ENCODE measurements at places on chromosomes 16 and 17.

GRCh38 chr17:2361010-2361760 is 23.9 kb downstream of the SGSM2 start:
- DNase-seq = no peak

- DNase-seq = peak; percentile 61
Observed at GRCh38 chr16:526181-527014, 1.1 kb upstream of the CAPN15 start.

DNA sequence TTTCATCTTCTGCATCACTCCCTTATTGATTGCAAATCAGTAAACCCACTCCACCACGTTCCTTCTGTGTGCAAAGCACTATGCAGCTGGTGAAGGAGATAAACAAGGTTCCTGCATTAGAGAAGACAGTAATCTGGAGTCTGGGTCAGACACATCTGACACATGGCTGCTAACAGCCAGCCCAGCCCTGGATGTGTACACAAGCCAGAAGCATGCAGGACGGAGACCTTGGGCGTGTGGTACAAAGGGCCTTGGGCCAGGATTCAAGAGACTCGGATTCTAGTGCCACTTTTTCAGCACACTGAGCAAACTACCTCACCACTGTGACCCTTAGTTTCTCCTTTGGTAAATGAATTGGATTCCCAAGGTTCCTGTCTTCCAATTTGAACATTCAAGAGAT is 86.6 kb upstream of the DNAH9 start:
- no peak for DNase-seq

DNA sequence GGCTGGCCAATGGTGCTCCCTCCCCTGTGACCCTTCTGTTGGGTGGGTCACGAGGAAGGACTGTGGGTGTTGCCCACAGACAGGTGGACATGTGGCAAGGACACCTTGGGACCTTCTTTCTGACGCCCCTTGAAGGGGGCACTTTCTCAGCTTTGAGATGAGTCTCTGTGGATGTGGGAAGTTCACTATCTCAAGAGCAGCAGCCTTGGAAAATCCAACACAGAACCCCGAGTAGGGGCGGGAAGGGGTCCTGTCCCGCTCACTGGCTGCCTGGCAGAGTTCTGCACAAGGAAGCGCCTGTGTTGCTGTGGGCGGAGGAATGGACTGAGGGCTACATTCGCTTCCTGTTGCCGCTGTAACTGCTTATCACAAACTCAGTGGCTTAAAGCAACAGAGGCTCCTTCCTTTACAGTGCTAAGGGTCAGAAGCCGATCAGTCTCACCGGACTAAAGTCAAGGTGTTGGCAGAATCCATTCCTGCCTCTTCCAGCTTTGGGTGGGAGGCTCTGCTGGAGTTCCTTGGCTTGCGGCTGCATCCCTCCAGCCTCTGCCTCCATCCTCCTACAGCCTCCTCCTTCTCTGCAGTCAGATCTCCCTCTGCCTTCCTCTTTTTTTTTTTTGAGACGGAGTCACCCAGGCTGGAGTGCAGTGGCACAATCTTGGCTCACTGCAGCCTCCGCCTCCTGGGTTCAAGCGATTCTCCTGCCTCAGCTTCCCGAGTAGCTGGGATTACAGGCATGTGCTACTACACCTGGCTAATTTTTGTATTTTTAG is 305.2 kb downstream of the SEC14L1 start:
- DNase-seq = peak; percentile 70

GRCh38 chr16:2530629-2531318 is 434 bp downstream of the CEMP1 start:
- no peak for DNase-seq

DNA sequence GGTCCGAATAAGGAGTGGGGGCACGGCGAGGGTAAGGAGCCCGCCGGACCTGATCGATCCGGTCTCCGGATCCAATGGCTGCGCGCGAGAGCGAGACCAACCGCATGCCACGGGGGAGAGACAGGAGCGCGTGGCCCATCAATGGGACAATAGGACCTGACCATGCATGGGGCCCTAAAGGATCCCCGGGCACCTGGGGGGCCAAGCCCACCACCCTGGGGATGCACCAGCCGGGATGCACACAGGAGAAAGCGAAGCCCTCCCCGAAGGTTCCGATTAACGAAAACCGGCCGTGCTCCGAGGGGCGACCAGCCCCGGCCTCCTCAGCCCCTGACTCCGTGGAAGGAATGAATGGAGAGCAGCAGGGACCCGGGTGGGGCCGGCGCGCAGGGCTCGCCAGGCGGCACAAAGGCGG is 525 bp downstream of the JPT1 start:
- DNase-seq = peak; percentile 59

DNA sequence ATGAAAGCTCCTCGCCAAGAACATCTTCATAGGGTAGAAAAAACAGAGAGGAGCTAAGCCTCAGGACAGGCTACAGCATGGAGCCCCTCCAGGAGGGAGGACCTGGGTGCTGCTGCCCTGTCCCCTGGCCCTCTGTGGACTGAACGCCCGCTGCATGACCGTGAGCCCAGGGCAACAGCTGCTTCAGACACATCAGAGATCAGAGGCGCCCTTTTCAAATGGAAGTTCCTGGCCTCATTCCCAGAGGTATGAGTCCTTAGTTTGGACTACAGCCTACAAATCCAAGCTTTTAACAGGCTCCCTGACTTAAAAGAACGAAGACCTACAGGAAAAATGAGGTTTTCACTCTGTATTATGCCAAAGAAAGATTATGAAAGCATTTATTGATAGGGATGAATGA is 48.5 kb downstream of the ZNF18 start:
- no peak for DNase-seq

DNA sequence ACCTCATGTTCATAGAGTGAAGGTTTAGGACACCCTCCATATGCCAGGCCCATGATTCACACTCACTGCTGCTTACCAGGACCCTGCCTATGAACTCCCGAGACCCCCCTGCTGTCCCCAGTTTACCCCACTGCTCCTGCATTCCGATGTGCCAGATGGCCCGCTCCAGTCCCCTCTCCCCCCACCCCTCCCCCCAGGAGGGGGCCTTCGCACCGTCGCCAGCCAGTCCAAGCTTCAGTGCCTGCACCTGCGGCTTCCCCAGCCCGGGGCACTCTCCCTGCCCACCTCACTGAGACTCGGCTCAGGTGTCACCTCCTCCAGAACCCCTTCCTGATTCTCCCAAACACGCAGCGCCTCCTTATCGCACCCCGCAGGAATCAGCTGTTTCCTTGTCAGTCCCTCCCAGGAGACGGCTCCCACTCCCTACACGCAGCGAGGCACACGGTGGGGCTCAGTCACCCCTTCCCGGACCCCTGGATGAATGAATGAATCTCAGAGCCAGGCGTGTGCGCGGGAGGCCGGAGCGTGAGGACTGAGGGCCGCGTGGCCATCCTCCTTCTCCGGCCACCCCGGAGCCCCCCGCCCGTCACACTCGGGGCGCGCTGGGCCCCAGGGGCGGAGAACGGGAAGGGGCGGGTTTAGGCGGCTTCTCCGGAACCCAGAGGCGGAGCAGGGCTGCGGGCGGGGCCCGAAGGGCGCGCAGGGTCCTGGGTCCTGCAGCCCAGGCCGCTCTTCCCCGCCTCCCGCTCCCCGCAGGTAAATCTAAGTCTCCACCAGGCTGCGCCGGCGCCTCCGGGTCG is 1.6 kb downstream of the MYO1C start:
- peak; percentile 54 for DNase-seq

DNA sequence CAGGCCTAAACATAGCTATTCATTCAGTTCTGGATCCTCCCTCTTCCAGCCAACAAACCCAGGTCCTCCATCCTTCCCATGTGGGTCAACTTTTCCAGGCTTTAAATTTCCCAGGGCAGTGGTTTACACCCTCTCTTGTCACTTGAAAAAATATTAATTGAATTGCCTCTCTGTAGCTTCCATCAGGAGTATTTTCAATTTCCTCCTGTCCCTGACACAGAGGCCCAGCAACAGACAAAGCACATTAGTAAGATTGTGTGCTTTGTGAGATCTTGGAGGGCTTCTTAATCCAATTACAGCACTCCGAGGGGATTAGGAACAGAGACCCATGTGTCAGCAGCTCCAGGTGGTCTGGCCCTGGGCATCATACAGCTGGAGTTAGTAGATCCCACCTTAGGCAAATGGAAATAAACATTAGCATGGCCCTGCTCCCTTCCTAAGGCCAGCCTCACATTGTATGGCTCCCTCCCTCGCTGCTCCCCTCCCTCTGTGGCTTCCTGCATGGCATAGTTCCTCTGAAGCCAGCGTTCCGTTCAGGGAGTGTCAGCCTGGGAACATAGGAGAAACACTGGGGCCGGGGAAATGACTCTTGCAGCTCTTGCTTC is 132.7 kb upstream of the HSBP1 start:
- no peak for DNase-seq

DNA sequence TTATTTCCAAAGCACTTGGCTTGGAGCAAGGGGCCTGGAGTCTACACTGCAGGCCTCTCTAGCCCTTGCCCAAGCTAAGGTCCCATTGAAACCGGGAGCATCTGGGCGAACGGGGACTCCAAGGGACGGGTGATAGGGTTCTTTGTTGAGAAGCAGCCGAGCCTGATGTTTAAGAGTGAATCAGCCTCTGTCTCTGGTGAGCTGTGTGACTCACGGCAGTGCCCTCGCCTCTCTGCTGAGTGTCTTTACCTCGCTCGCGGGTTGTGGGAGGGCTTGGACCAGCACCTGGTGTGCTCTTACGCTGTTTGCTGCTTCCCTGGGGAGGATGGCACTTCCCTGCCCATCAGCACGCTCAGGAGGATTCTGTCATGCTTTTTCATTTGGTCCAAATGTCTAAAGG is 1.3 kb downstream of the HGS start:
- no peak for DNase-seq

DNA sequence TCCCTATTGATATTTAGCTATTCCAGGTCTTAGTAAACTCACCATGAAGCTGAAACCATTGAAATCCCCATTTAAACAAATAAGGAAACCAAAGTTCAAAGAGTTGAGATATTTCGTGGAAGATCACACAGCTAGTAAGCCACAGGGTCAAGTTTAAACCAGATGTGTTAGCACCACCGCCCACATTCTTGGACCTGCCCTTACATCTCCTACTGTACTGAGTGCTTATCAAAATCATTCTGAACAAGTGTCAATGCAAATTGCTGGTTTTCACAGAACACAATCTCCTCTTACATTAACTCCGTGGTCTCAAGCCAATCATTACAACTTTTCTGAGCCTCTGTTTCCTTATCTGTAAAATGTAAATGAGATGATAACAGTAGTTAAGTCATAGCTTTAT is 676.2 kb downstream of the CDH11 start:
- DNase-seq = no peak

GRCh38 chr16:59336136-59336695 is 602.1 kb upstream of the GOT2 start:
- no peak for DNase-seq

- no peak for DNase-seq
Observed at GRCh38 chr17:21375757-21376080, 438 bp upstream of the KCNJ12 start.

DNA sequence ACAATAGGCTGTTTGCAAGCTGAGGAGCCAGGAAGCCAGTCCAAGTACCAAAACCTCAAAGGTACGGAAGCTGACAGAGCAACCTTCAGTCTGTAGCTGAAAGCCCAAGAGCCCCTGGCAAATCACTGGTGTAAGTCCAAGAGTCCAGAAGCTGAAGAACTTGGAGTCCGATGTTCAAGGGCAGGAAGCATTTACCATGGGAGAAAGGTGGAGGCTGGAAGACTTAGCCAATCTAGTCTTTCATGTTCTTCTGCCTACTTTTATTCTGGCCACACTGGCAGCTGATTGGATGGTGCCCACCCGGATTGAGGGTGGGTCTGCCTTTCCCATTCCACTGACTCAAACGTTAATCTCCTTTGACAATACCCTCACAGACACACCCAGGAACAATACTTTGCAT is 15.3 kb downstream of the CD300LB start:
- no peak for DNase-seq

DNA sequence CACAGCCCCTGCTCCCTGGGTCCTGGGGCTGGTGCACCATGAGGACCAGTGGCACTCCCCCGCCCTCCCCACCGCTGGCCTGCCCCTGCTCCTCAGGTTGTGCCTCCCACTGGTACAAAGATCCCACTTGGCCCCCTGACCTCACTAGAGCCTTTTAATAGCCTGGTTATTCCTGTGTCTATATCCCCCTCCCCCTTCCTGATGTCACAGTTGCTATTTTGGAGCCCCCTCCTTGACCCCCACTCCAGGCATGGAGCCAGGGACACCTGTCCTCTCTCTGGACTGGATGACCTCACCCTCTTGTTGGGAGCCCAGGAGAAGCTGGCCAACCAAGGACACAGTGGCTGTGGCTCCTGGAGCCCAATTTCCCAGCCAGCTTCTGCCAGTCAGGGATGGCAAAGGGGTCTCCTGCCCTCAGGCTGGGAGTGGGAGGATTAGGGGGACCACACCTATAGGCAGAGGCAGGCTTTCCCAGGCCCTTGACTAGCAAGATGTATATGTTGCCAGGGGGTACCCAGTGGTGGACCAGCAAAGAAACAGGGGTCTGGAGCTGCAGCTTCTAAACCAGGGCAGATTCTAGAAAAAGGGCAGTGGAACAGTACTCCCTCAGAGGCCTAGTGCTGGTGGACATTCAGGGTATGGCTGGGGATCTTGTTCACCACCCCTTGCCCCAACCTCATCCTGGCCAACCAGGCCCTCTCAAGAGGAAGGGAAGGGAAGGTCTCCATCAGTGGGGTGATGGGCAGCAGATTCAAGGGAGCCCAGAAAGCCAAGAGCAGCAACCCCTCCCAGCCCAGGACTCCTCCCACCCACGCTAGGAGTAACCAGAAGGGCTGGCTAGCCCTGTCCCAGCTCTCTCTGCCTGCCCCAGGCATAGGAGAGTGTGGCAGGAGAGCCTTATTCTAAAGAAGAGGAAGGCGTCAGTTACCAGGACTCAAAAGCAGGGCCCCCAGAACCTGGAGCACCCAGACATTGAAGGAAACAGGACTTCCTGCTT is 10.9 kb downstream of the HDAC5 start:
- DNase-seq = peak; percentile 35

GRCh38 chr16:3511286-3512180 is 10.7 kb downstream of the CLUAP1 start:
- DNase-seq = no peak

DNA sequence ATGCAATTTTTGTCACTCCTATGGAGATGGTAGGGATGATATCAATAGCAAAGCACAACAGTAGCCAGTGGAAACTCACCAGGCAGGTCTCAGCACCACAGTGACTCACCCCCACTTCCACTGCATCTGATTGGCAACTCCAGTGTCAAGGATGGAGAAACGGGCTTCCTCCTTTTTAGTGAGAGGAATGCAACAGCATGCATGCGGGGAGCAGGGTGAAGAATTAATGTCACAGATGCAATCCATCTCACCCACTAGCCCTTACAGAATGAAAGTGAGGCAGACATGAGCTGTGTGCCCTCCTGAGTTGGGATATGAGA is 467.0 kb upstream of the C16orf82 start:
- no peak for DNase-seq

- DNase-seq = no peak
Observed at GRCh38 chr16:87369117-87369765, 14.3 kb downstream of the FBXO31 start.

DNA sequence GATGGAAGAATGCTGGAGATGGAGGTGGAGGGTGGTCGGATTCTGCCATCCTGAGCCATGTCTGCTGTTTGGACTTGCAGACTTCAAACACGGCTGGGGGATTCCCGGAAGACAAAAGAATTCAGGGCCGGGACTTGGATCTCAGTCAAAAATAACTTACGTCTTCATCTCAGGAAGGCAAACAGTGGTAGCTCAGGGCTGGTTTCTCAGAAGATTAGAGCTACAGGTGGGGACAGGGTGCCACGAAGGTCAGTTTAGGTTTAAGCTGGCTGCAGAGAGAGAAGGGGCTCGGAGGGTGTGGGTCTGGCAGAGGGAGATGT is 4.3 kb upstream of the RHBDL3 start:
- DNase-seq = no peak

GRCh38 chr17:33277436-33278100 is 15.5 kb downstream of the ASIC2 start:
- DNase-seq = no peak

Measured in testis (tissue), 5 donors.